ENCODE measurements at places on chromosomes 5 and 9.

GRCh38 chr9:99055384-99055783 is 49.5 kb upstream of the TGFBR1 start:
- DNase-seq: no peak

- DNase-seq: no peak
These were observed 77.2 kb upstream of the NEK6 start for GRCh38 chr9:124180557-124180956.

DNA sequence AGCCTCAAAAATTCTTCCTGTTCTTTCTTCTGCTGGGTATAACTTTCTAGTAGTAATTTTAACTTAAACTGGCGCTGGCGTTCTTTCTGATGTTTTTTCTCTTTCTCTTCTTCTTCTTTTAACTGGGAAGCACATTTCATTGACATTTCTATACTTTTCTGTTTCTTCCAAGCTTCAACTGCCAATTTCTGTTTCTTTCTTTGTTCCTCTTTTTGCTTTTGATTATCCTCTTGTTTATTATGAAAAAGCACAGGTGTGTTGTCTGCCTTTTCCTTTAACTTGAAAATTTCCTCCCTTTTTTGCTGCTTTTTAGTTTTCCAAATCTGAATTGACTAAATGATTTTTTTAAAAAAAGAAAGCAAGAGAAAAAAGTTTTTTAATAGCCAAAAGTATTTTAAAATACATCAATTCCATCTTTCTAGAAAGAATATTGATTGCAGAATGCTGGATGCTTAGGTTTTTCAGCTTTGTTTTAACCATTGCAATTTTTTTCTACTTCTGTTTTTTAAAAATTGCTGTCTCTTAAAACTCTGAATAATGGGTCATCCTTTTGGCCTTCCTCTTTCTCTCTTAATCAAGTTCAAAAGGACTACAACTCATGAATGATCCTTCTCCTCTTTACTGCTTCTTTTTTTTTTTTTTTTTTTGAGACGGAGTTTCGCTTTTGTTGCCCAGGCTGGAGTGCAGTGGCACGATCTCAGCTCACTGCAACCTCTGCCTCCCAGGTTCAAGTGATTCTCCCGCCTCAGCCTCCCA is 8.8 kb upstream of the PGGT1B start:
- DNase-seq: no peak

- no peak for DNase-seq
These were observed 18.1 kb upstream of the CLK4 start for GRCh38 chr5:178644826-178645545.

- DNase-seq: peak; percentile 31
These were observed 2257.5 kb upstream of the C9orf72 start for GRCh38 chr9:29830821-29831220.

DNA sequence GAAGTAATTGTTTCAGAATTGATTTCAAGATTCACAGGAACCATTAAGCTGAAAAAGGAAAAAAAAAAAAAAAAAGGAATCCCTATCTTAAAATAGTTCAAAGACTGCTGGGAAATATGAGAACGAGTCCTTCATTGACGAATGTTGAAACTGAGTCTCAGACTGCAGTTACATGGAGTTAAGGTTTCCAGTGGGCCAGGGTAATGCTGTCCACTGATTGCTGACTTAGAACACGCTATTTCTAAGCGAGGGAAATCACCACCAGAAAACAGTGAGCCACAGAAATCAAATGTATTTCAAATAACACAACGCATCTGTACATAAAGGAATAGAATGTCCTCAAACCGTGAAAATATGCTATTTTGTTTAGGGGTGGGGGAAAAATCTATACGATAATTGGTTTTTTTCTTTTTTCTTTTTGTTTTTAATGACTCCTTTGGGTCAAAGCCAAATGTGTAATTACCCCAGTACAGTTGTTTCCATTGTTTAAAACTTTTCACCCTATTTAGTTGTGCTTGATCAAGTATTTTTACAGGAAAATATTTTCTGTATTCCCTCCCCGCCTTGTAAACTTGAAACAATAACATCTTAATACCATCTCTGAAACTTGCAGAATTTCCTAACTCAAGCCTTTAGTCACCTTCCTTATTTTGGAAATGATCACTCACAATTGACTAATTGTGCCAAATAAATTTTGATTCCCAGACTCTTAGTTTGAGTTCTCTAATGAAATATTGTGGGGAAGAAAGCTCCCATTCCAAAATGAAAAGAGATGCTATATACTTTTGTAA is 208.3 kb downstream of the MCTP1 start:
- DNase-seq: no peak

- no peak for DNase-seq
These were observed 167.6 kb downstream of the PDZD2 start for GRCh38 chr5:31806561-31806960.

GRCh38 chr5:105956456-105957196 is 1714.1 kb downstream of the EFNA5 start:
- no peak for DNase-seq

DNA sequence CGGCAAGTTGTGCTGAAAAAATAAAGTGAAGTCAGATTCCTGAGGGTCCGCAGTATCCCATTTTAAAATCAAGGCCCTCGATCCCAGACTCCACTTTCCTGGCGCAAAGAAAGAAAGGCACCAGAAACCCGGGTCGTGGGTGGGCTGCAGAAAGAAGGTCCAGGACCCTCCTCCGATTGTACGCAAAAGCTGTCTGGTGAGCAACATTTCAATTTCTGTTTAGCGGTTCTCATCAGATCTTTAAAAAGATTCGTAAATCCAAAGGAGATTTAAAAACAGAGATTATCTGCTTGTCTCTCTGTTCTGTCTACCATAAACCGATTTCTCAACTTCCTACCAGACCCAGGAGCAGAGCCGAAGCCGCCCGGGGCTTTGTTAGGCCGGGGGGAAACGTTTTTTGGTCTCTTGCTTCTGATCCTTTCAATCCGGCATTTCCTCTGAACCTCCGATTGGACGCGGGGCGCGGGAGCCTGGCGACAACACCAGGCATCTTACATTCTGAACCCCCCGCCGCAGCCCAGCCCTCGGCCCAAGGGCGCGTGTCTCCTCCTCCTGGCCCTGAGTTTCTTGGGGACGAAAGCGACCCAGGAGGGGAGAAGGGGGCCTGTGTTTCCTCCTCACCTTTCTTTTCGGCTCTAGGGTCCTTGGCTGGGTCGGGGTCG is 746 bp downstream of the NKX2-5 start:
- DNase-seq: peak; percentile 10

GRCh38 chr5:173707392-173707791 is 90.9 kb upstream of the BOD1 start:
- DNase-seq: no peak

- DNase-seq: no peak
These were observed 670.1 kb upstream of the CDH9 start for GRCh38 chr5:27708534-27708933.

GRCh38 chr9:136597141-136597885 is 51.5 kb upstream of the NOTCH1 start:
- DNase-seq: no peak

DNA sequence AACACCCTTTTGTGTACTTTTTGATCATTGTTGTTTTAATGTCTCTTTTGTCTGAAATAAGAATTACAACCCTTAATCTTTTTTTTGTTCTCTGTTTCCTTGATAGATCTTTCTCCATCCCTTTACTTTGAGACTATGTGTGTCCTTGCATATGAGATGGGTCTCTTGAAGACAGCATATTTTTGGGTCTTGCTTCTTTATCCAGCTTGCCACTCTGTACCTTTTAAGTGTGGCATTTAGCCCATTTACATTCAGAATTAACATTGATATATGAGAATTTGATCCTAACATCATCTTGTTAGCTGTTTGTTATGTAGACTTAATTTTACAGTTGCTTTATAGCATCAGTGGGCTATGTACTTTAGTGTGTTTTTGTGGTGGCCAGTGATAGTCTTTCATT is 382.5 kb downstream of the MED10 start:
- DNase-seq: no peak

DNA sequence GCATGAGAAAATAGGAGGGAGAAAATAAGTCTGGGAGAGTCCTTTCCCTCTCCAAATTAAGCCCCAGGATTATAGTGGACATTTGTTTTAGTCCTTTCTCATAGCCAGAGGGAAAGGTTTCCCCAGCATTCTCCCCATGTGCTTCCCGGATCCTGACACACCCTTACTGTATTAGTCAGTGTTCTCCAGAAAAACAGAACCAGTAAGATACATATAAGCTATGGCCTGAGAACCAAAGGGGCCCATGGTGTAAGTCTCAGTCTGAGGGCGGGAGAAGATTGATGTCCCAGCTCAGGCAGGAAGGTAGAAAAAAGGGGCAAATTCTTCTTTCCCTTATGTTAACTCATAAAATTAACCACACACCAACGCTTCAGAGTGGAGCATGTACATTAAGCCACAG is 25.6 kb upstream of the SPATA31D4 start:
- DNase-seq: no peak

GRCh38 chr5:9009931-9010651 is 535.8 kb downstream of the SEMA5A start:
- no peak for DNase-seq

DNA sequence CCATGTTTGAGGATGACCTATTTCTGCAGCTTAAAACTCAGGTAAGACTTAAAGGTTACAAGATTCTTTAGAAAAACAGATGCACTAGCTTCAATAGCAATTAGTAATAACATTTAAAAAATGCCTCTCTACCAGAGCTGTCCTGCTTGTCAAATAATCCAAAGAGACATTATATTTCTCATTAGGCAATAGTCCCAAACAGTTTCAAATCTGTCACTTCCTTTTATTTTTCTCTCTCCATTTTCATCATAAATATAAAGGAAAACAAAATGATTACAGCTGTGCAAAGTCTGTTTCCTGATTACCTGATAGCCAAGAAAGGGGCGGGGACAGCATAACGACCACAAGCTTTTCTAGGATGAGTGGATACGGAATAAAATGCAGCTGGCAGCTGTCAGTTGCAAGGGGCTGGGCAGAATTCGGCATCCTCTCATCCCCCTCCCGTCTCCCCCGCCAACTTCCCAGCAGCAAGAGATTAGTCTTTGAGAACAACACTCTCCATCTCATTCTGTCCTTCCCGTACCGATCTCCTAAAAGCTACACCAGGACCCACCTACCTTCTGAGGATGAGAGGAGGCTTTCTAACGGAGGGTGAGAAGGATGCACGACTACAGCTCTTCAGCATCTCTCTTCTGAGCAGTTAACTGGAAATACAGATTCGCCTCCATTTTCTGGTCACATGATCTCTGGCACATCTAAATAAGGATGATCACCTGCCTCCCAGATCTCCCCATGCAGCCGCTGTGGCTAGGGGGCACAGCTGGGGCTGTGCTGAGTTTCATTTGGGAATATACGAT is 72.5 kb upstream of the PCA3 start:
- DNase-seq: peak; percentile 91

- DNase-seq: peak; percentile 83
These were observed at the start of gene DMRT2 for GRCh38 chr9:1050125-1050895. Gene DMRT2 (plus strand): TSS chr9:1050357. CDS start chr9:1051614, 1,257 bp downstream.

- DNase-seq: no peak
These were observed 39.3 kb upstream of the ANKRD33B start for GRCh38 chr5:10524376-10525123.

GRCh38 chr9:20713172-20713571 is 29.1 kb downstream of the FOCAD start:
- no peak for DNase-seq

GRCh38 chr9:115196919-115197318 is 79.0 kb upstream of the TNC start:
- DNase-seq: no peak

GRCh38 chr5:56350597-56351170 is 117.6 kb upstream of the ANKRD55 start:
- no peak for DNase-seq

GRCh38 chr5:99948850-99949249 is 586.3 kb upstream of the FAM174A start:
- DNase-seq: no peak

DNA sequence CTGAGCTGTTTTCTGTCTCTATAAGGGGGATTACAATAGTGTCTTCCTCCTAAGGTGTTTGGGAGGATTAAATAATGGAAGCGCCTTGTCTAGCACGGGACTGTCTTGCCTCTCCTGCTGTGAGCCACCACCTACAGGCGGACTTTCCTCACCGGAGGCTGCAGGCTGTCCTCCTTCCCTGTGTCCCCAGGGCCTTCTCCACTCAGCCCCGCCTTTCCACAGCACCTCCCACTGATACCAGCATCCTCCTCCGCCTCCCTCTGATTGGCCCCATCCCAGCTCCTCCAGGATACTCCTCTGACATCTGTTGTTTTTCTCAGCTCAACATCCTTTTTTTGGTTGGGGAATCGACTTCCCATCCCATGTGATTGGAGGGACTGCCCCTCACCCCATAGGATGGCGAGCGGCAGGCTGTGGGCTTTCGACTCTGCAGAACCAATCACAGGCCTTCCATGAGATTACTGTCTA is 851 bp upstream of the ZDHHC12 start:
- DNase-seq: peak; percentile 79

DNA sequence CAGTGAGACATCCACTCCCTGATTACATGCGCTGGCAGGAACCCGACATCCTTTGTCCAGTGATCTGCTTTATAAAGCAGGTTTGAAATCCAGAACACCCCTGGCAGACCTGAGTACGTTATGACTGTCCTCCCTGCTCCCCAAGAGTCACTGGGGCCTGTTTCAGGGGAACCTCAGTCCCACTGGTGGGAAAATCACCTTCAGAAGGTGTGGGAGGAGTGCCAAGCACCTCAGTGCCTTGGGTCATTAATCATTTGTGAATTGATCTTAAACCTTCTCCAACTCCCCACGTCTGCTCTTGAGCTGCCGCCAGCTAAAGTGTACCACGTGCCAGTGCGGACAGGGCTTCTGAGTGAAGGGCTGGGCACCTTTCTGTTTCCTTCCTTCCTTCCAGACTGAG is 16.2 kb downstream of the SLC6A3 start:
- no peak for DNase-seq

DNA sequence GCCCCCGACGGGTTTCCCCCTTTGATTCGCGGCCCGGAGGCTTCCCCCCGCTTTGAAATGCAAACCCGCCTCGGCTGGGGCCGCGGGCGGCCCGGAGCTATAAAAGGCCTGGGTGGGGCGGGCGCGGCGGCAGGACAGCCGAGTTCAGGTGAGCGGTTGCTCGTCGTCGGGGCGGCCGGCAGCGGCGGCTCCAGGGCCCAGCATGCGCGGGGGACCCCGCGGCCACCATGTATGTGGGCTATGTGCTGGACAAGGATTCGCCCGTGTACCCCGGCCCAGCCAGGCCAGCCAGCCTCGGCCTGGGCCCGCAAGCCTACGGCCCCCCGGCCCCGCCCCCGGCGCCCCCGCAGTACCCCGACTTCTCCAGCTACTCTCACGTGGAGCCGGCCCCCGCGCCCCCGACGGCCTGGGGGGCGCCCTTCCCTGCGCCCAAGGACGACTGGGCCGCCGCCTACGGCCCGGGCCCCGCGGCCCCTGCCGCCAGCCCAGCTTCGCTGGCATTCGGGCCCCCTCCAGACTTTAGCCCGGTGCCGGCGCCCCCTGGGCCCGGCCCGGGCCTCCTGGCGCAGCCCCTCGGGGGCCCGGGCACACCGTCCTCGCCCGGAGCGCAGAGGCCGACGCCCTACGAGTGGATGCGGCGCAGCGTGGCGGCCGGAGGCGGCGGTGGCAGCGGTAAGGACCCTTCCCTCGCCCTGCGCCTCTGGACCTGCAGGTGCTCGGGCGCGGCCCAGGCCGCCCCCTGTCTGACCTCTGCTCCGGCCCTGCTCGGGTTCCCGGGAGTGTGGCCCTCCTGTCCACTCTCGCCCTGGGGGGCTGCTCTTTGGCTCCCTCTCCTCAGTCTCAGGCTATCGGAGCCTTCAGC is at the start of gene CDX1:
Gene CDX1, plus strand, starts transcription at position 129 of the 862 bp plus-strand sequence. Its CDS starts 99 bp downstream, at position 228.
- no peak for DNase-seq

Measured in NCI-H510A treated with DMSO at 0.1 percent for 48 hours (cell line).